ENCODE measurements at places on chromosomes 6 and 20.

DNA sequence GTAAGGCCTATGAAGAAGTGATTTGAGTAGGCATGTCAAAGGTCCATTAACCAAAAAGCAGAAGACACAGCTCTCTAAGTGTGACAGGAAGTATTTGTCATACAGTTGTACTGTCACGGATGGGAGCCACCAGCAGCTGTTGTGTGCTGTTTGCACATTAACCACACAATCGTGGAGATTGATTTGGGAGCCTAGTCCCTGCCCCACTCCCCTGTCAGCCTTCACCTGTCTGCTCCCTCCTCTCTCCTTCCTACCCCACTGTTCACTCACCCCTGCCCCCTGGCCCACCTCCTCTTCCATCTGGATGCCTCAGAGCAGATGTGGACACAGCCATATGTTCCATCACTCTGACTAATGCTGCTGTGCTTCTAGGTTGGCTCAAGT, 124.7 kb upstream of the SPACA1 start:
- DNase-seq: no peak
- H3K36me3 ChIP-seq: no peaks in the 10 kb centered on the region
- no peaks in the 10 kb centered on the region for H3K4me1 ChIP-seq
- H3K27ac ChIP-seq: no peak overlapping the region
- H3K27me3 ChIP-seq: no peaks in the 10 kb centered on the region

DNA sequence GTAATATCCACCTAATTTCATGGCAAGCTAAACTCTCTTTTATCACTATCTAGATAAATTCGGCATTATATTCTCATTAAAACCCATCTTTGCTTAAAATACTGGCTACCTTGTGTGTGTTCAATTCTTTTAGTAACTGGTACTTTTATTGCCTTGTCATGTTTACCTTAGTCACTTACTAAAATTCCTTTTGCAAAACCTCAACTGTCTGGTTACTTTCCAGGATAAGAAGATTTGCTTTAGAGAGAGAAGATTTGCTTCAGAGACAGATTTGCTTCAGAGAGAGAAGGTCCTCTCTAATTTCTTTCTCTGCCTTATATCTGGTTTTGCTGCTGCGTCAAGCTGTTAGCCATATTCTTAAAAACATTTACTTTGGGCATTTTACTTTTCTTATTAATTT, 151.5 kb upstream of the MLIP start:
- no peak overlapping the region for H3K27ac ChIP-seq
- H3K27me3 ChIP-seq: no peaks in the 10 kb centered on the region
- no peak for DNase-seq
- H3K4me3 ChIP-seq: no peak overlapping the region

- DNase-seq: no peak
- H3K27ac ChIP-seq: no peak overlapping the region
- H3K4me1 ChIP-seq: peaks cover 7% of the 10 kb centered on the region
- H3K36me3 ChIP-seq: no peaks in the 10 kb centered on the region
- H3K27me3 ChIP-seq: no peaks in the 10 kb centered on the region
- H3K4me3 ChIP-seq: no peak overlapping the region
Observed at GRCh38 chr20:56428881-56429280, 16.8 kb downstream of the CASS4 start.

DNA sequence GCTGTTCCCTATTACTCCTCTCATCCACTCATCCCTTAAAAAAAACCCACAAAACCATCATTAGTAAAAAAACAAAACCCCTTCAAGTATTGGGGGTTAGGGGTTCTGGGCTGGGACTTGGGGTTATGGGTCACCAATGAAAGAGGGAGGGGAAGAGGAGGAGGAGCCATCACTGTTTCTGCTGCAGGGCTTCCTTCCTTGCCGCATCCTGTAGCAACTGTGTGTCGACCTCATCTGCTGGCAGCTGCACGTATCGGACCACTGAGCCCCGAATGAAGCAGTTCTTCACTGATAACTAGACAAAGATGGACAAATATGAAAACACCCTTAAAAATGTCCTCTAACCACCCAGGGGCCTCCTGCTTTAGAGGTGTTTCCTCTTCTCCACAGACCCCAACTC, 2.0 kb upstream of the VARS1 start:
- DNase-seq: no peak
- peaks cover 13% of the 10 kb centered on the region for H3K4me1 ChIP-seq
- no peaks in the 10 kb centered on the region for H3K36me3 ChIP-seq
- H3K27me3 ChIP-seq: no peaks in the 10 kb centered on the region

DNA sequence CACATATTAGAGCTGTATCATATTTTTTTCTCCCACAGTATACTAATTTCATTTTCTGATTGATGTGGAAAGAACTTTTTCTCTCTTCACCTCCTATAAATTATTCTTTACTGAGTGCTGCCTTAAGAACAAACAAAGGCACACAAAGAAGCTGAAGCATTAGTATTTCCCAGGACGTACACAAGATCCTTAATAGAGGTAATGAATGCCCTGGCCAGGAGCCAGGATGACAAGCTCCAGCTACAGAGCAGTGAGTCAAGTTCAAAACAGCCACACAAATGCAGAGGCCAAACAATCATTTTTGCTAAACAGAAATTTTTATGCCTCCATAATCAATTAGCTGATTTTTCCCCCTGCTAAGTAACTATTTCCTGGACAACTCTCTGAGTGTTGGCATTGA, 639.6 kb downstream of the EPHA7 start:
- H3K4me3 ChIP-seq: no peak overlapping the region
- no peaks in the 10 kb centered on the region for H3K27me3 ChIP-seq
- no peaks in the 10 kb centered on the region for H3K36me3 ChIP-seq
- H3K27ac ChIP-seq: no peak overlapping the region
- DNase-seq: no peak

DNA sequence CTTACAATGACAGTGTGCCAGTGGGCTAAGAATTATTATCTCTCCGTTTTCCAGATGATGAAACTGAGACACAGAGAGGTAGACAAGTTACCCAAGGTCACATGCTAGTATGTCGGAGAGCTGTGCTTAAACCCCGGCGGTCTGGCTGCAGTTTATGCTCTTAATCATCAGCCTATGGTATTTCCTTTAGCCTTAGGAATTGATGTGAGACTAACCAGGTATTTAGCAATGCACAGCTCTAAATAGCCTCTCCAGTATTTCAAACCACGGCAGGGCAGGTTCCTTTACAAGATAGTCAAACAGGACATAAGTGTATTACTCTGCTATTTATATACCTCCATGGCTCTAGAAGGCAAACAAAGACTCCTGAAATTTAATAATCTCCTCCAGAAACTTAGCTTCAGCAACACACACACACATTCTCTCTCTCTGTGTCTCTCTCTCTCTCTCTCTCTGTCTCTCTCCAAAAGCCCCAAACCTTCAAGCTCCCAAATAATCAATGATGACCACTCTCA, 142.0 kb upstream of the ZNF217 start:
- H3K27ac ChIP-seq: peak overlapping the region; percentile 82
- no peaks in the 10 kb centered on the region for H3K27me3 ChIP-seq
- no peak overlapping the region for H3K4me3 ChIP-seq
- H3K4me1 ChIP-seq: peaks cover 59% of the 10 kb centered on the region
- H3K36me3 ChIP-seq: no peaks in the 10 kb centered on the region

- H3K27me3 ChIP-seq: peaks cover 9% of the 10 kb centered on the region
Observed at GRCh38 chr20:60478533-60478932, 520.3 kb downstream of the CDH26 start.

DNA sequence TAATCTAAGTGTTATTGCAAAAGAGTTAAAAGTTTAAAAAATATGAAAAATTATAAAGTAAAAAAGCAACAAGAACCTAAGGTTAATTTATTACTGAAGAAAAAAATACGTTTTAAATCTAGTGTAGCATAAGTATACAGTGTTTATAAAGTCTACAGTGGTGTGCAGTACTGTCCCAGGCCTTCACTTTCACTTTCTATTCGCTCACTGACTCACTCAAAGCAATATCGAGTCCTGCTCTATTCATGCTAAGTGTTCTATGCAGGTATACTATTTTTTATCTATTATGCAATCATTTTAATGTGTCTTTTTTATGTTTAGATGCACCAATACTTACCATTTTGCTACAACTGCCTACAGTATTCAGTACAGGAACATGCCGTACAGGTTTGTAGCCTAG, 113.0 kb downstream of the MANEA start:
- H3K4me3 ChIP-seq: no peak overlapping the region
- H3K27me3 ChIP-seq: no peaks in the 10 kb centered on the region
- no peak overlapping the region for H3K27ac ChIP-seq
- H3K36me3 ChIP-seq: no peaks in the 10 kb centered on the region
- no peak for DNase-seq
- no peaks in the 10 kb centered on the region for H3K4me1 ChIP-seq

DNA sequence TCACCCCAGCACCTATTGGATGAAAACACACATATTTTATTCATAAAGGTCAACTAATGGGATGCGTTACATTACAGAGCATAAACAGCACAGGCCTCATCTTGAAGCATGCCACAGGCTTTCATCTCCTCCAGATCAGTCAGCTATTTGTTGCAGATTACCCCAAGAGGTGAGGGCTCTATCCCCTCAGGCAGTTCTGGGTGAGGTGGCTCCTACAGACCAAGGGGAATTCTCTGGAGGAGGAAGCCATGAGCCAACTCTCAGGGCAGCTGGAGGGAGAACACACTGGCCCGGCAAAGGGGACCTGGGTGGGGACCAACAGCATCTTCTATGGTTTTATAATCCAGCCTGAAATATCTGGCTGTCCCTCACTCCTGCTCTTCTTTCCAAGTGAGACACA, 126.4 kb upstream of the BTBD3 start:
- H3K4me3 ChIP-seq: no peak overlapping the region
- no peaks in the 10 kb centered on the region for H3K36me3 ChIP-seq
- H3K27me3 ChIP-seq: no peaks in the 10 kb centered on the region
- H3K4me1 ChIP-seq: no peaks in the 10 kb centered on the region

DNA sequence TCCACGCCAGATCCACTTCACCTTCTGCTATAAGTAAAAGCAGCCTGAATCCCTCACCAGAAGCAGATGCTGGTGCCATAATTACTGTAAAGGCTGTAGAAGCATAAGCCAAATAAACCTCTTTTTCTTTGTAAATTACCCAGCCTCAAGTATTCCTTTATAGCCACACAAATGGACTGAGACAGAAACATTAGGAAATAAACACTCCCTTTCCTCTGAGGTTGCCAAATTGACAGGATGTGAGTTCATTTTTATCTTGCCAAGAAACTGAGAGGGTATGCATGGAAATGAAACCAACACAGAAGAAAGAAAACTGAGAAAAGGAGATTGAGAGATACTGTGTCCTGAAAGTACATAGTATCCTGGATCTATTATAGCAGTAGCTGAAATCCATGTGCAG, 481.2 kb downstream of the HAO1 start:
- no peaks in the 10 kb centered on the region for H3K36me3 ChIP-seq
- H3K4me1 ChIP-seq: no peaks in the 10 kb centered on the region
- H3K27me3 ChIP-seq: no peaks in the 10 kb centered on the region
- H3K27ac ChIP-seq: no peak overlapping the region
- no peak for DNase-seq

- H3K36me3 ChIP-seq: no peaks in the 10 kb centered on the region
- no peaks in the 10 kb centered on the region for H3K27me3 ChIP-seq
- H3K27ac ChIP-seq: no peak overlapping the region
- no peak for DNase-seq
- no peak overlapping the region for H3K4me3 ChIP-seq
- no peaks in the 10 kb centered on the region for H3K4me1 ChIP-seq
Observed at GRCh38 chr6:14466278-14466677, 348.7 kb downstream of the CD83 start.

- H3K36me3 ChIP-seq: no peaks in the 10 kb centered on the region
- no peaks in the 10 kb centered on the region for H3K4me1 ChIP-seq
- no peak for DNase-seq
- no peak overlapping the region for H3K27ac ChIP-seq
- H3K4me3 ChIP-seq: no peak overlapping the region
Observed at GRCh38 chr6:141301779-141302178, 830.9 kb upstream of the GJE1 start.

- DNase-seq: no peak
- H3K4me3 ChIP-seq: no peak overlapping the region
- H3K36me3 ChIP-seq: no peaks in the 10 kb centered on the region
- no peaks in the 10 kb centered on the region for H3K27me3 ChIP-seq
- H3K4me1 ChIP-seq: peaks cover 72% of the 10 kb centered on the region
Observed at GRCh38 chr6:13479971-13480434, 7.4 kb downstream of the GFOD1 start.

DNA sequence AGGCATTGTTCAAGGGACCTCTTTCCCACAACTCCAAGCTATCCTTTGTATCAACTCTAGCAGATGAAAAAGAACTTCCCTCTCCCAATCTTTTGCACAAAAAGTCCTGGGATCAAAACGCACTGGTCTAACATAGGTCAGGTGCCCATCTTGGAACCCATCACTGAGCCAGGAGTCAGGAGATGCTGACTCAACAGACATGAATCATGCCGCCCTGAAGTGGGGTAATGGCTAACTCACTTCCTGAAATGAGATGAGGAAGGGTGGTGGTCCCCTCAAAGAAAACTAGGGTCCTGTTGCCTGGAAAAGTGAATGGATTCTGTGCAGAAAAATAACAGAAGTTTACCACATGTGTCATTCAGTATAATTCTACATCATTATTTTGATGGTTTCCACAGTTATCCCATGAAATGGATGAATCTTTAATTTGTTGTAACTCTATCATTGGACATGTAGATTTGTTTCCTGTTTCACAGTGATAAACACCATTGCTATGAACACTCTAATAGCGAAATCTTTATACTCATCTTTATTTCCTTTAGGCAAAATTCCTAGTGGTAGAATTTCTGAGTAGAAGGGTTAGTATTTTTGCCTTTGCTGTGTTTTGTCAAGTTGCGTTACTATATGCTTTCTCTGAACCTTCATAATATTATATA, 151.3 kb downstream of the SLC16A10 start:
- H3K36me3 ChIP-seq: no peaks in the 10 kb centered on the region
- H3K27me3 ChIP-seq: no peaks in the 10 kb centered on the region
- peaks cover 14% of the 10 kb centered on the region for H3K4me1 ChIP-seq

DNA sequence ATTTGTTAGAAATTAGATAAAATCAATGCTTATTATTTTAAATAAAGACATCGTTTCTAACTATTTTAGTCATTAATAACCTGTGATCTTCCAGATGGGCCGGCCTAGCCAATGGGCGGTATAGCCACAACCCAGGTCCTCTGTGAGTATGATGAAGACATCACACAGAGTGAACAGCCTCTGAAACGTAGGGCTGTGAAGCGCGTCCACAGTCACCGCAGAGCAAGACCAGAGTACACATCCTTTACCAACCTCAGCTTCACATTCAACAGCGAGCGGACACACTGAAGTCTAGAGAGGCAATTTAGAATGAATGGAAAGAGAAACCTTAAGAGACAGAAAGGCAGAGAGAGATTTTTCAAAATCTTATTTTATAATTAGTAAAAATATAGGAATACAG, 125.0 kb upstream of the RPS6KA2 start:
- peaks cover 4% of the 10 kb centered on the region for H3K27me3 ChIP-seq
- no peak overlapping the region for H3K4me3 ChIP-seq
- no peak overlapping the region for H3K27ac ChIP-seq
- H3K36me3 ChIP-seq: no peaks in the 10 kb centered on the region
- no peaks in the 10 kb centered on the region for H3K4me1 ChIP-seq

GRCh38 chr6:142945446-142946180, 637 bp upstream of the HIVEP2 start:
- H3K4me1 ChIP-seq: peaks cover 40% of the 10 kb centered on the region
- peak overlapping the region; percentile 92 for H3K4me3 ChIP-seq
- DNase-seq: no peak
- H3K27ac ChIP-seq: peak overlapping the region; percentile 99
- H3K36me3 ChIP-seq: no peaks in the 10 kb centered on the region

All from heart right ventricle (tissue), 16 donors.